Stimulated activated CD4-positive, alpha-beta T cell treated with anti-CD3 and anti-CD28 coated beads, Interleukin-4, amount 100 ng/mL, for 4 hours (primary cell): ENCODE measurements at places on chromosomes 5 and 9.
A peak's percentile ranks its signal among the peaks of the same experiment; 100 is the strongest.

GRCh38 chr5:443239-444151 is 519 bp downstream of the EXOC3 start:
- no peak for DNase-seq

DNA sequence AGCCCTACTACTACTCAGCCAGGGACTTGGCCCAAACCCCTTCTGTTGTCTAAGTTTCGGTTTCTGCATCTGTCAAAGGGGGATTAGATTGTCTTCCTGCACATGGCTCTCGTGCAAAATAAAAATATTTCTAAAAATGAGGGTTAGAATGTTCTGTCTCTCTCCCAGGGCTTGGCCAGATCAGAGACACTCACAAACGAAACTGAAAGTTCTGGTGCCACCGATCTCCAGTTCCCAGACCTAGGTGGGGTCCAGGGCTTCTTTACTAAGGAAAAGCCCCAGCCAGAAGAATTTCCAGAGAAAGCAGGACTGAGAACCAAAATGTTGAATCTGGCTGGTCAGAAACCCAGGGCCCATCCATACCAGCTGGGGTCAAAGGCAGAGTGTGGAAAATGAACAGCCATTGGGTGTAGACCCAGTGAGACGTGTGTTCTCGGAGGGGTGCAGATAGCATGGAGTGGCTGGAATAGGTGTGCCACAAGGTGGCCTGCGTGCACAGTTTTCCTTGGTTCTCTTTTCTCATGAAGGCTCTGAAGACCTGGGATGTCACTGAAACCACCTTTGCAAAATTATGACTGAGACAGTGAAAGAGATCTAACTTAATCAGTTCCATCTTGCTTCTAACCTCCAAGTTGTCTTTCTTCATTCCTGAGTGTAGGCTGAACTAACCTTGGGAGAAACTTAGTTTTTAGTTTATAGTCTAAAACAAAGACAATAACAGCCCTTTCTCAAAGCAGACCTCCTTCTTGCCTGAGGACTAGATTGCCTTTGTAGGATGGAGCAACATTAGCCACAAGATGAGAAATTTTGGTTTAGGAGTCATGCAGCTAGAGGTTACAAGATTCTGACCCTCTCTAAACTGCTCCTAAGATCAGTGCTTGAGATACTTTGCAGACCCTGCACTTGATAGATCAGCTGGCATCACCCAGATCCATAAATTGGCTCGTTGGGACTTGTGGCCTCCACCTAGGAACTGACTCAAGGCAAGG is 2.3 kb upstream of the SLC23A1 start:
- no peak for DNase-seq

DNA sequence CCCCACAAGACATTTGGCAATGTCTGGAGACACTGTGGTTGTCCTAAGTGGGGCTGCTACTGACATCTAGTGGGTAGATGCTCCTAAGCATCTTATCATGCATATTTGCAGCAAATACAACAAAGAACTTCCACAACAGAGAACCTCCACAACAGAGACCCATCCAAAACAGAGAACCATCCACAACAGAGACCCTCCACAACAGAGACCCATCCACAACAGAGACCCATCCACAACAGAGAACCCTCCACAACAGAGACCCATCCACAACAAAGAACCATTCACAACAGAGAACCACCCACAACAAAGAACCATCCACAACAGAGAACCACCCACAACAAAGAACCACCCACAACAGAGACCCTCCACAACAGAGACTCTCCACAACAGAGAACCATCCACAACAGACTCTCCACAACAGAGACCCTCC is 32.8 kb downstream of the ARPC5L start:
- DNase-seq = no peak

DNA sequence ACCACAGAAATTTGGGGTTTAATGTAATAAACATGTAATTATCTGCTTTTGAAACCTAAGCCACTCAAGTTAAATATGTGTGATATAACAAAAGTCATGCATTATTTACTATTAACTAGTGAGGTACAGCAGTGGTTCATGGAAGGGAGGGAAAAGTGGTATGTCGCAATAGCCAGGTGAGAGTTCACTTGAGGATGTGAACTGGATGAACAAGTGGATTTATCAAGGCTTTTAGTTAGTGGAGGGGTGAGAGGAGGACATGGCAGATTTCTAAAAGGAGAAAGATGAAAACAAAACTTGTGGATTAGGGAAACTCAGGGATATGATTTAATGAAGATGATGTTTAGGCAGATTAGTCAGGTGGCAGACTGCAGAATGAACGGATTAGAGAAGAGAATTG is 141.3 kb upstream of the NFIB start:
- DNase-seq = no peak

DNA sequence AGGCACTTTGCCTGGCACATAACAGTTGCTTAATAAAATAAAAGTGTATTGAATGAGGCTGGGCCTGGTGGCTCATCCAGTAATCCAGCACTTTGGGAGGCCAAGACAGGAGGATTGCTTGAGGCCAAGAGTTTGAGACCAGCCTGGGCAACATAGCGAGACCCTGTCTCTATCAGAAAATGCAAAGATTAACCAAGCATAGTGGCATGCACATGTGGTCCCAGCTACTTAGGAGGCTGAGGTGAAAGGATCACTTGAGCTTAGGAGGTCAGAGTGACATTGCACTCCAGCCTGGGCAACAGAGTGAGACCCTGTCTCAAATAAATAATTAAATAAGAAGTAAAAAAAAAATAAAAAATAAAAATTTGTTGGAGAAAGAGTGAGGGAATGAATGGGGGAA is 21.2 kb downstream of the TNFAIP8 start:
- DNase-seq = no peak

- DNase-seq = no peak
Observed at GRCh38 chr9:134364391-134365114, 38.3 kb downstream of the RXRA start.

GRCh38 chr5:154783774-154784460 is 28.7 kb downstream of the LARP1 start:
- DNase-seq = no peak

- no peak for DNase-seq
Observed at GRCh38 chr9:34600908-34601307, 11.0 kb downstream of the RPP25L start.

DNA sequence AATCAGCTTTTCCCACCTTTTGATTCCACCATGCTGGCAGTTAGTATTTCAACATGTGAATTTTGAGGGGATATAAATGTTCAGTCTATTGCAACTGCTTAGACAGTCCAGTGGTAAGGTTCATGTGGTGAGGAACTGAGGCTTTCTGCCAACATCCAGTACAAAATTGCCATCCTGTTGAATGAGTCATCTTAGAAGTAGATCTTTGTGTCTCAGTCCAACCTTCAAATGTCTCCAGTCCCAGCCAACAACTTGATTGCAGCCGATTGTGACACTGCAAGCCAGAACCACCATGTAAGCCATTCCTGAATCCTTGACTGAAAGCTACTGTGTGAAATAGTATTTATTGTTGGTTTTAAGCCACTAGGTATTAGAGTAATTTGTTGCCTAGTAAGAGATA is 331.5 kb upstream of the GRIN3A start:
- no peak for DNase-seq

DNA sequence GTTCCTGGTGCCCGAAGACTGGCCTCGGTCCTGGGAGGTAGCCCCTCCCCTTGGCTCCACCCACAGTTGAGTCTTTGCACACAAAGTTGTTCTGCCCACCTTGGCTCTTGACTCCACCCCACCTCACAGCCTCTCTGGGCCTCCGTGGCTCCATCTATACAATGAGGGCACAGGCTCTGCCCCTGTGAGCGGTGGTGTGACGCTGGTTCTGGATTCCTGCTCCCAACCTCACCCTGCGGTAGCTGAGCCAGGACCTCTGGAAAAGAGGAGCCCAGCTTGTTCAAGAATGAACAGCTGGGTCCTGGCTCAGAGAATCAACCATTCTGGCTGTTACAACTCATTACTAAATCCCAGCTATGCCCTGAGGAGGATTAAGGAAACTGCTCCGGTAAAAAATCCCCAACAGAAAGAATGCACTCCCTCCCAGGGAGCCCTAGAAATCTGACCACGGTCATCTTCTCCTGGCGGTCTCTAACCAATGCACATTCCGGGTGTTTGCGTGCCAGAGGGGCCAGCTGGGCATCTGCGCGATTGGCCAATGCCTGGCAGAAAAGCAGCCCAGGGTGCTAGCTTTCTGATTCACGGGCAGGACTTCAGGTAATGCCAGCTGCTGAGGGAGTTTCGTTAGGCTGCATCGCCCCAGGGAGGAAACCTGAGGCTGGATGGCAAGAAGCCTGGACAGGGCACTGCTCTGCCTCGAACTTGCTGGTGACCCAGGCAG is 9.9 kb upstream of the GRHPR start:
- no peak for DNase-seq

- no peak for DNase-seq
Observed at GRCh38 chr5:75351139-75351926, 14.3 kb downstream of the HMGCR start.

- no peak for DNase-seq
Observed at GRCh38 chr5:77960305-77960704, 184.2 kb upstream of the TBCA start.

DNA sequence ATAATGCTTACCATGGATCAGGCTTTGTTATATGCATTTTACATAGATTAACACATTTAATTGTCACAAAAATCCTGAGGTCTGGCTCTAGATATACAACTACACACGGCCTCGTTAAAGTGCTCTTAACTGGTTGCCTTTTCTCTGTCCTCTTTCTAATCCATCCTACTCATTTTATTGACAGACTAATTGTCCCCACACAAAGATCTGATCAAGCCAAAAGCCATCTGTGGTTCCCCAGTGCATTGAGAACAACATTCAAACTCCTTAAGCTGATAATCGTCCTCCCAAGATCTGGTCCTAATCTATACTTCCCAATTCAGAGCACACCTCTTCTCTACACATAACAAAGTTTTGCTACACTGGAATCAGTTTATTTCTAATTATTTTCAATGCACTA is 23.9 kb upstream of the PPP2R2B start:
- no peak for DNase-seq

GRCh38 chr5:136108766-136109165 is 23.9 kb upstream of the SMAD5 start:
- no peak for DNase-seq

DNA sequence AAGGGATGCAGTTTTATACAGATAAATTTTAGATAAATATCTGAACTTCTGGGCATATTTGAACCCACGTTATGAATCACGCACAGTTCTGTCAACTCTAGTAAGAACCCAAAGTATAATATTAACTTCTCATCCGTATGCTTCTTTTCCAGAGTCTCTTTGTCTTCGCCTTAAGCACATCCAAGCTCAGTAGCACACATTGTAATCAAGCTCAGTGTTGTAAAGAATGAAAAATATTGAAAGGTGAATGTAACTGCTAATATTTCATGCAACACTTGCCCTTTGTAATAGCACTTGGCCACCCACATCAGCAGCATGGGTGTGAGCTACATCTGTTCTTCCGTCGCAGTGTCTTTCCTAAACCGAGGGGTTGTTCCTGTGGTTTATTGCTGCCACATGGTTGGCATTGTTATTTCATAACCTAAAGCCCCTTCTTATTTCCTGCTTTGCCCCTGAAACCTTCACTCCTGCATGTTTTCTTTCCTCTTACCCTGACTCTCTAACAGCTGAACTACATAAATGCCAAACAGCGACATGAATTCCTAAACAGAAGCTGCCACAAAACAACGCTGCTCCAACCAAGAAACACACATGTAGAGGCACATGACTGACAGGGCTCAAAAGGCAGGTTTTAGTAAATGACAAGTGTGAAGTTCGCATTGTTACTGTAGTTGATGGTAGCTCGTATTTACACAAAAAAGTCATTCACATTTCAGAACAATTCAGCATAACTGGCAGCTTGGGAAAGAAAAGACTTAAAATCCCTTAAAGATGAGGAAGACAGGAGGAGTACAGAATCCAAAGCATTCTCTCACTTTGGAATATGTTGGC is 190.1 kb upstream of the MEF2C start:
- DNase-seq = no peak

DNA sequence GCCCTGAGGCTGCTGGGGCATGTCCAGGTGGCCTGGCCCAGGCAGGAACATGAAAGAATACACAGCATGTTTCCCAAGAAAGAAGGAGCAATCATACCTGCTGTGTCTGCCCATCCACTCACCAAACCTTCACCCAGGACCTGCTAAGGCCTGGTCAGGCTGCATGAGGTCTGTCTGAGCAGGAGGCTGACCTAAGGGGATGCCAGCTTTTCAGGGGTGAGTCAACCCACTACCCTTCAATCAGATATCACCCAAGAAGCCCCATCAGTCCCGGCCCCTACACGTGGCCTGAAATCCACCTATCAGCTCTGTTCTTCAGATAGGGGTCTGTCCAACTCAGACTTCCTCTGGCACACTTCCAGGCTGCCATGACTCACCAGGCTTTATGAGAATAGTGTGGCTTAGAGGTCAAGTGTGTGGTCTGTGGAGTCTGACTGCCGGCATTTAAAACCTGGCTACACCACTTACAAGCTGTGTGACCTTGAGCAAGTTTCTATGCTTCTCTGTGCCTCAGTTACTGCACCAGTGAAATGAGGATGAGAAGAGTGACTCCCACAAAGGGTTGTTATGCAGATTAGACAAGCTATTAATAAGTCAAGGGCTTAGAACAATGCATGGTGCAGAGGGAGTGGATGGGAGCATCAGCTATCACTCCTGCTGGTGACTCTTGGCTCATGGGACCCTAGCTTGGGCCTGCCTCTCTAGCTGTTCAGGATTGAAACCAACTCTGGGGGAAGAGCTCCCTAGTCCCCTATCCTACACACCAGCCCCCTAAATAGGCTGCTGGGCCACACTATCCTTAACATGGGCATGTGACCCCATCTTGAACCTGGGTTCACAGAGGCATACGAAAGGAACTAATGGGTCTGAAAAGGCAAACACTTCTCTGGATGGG is 130.3 kb downstream of the PAX5 start:
- DNase-seq = no peak

DNA sequence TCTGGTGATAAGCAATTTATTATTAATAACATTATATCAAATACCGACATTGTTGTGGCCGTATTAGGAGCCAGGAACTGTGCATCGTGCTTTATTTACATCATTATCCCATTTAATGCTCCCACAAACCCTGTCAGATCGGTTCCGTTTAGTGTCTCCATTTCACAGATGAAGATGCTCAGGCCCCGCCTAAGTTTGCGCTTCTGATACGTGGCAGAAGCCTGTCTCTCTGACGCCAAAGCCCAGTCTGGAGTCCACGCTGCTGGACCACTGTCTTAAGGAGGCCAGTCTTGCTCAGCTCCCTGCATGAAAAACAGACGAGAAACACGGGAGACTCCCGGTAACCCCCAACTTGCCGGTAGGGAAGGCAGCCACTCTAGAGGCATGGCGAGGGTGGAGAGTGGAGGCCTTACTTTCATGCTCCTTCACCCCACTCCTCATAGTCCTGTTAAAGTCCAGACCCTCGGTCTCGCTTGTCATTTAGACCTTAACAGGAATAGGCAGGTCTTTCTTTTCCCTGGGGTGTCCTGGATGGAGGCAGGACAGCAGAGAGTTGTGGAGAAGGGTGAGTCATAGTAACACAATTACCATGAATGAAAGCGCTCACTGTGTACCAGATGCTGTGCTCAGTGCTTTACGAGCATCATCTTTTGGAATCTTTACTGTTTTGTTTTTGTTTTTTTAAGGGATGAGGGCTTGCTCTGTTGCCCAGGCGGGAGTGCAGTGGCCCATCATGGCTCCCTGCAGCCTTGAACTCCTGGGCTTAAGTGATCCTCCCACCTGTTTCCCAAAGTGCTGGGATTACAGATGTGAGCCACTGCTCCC is 872 bp downstream of the TXNDC15 start:
- DNase-seq = peak; percentile 31
